ENCODE measurements at places on chromosomes 12 and 14.

- H3K27me3 ChIP-seq: no peaks in the 10 kb centered on the region
- no peak overlapping the region for H3K4me3 ChIP-seq
- H3K4me1 ChIP-seq: peaks cover 6% of the 10 kb centered on the region
- H3K27ac ChIP-seq: no peak overlapping the region
- no peak for DNase-seq
- no peaks in the 10 kb centered on the region for H3K36me3 ChIP-seq
Measured at GRCh38 chr12:27772328-27773049, 7.5 kb upstream of the KLHL42 start.

- H3K4me3 ChIP-seq: no peak overlapping the region
- DNase-seq: no peak
- peaks cover 5% of the 10 kb centered on the region for H3K36me3 ChIP-seq
Measured at GRCh38 chr12:31736472-31736871, 7.7 kb upstream of the AMN1 start.

DNA sequence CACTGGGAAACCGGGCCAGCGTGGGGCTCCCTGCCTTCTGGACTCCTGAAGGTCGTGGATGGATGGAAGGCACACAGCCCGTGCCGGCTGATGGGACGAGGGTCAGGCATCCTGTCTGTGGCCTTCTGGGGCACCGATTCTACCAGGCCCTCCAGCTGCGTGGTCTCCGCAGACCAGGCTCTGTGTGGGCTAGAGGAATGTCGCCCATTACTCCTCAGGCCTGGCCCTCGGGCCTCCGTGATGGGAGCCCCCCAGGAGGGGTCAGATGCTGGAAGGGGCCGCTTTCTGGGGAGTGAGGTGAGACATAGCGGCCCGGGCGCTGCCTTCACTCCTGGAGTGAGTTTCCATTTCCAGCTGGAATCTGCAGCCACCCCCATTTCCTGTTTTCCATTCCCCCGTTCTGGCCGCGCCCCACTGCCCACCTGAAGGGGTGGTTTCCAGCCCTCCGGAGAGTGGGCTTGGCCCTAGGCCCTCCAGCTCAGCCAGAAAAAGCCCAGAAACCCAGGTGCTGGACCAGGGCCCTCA lies 26.9 kb downstream of the HIP1R start:
- peaks cover 3% of the 10 kb centered on the region for H3K4me1 ChIP-seq
- peaks cover 41% of the 10 kb centered on the region for H3K36me3 ChIP-seq
- DNase-seq: no peak
- no peak overlapping the region for H3K27ac ChIP-seq
- no peak overlapping the region for H3K4me3 ChIP-seq

DNA sequence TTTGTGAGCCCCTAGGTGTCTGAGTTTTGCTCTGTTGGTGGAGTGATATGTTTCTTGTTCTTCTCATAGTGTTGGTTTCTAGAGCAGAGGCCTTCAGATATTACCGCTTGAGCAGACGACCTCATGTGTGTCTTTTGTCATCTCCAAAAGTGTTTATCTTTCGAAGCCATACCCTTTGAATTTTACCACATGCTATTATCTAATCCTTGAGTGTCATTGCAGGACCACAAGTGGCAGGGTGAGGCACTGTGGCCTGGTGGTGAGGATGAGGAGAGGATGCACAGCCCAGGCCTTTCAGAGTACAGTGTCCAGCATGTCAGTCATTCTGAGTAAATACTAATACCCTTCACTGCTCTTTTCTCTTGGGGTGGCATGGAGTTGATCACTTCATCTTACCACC lies 57.2 kb upstream of the CISTR start:
- peaks cover 14% of the 10 kb centered on the region for H3K27me3 ChIP-seq
- peaks cover 1% of the 10 kb centered on the region for H3K36me3 ChIP-seq
- H3K4me1 ChIP-seq: no peaks in the 10 kb centered on the region
- H3K27ac ChIP-seq: no peak overlapping the region
- DNase-seq: no peak

DNA sequence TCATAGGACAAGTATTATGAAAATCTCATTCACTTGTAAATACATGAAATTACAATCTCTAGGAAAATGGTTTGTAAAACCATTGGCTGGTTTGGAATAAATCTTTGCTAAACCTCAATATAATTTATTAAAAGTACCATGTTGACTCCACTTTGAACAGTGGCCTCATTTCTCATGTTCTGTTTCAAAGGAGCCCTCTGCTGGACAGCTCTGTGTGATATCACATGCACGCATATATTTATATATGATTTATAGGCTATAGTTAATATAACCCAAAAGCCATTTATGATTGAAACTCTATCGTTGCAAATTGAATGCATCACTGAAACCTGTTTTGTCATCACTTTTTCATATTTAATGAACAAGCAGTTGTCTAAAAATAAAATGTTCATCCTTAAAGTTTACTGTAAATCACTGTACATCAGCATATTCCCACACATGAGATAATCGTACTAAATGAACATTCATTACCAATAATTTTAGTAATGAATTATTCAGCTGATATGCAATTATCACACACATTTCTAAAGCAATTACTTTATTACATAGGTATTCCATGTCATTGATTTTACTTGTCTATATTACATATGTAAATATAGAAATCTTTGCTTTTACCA lies 493.8 kb downstream of the NPAS3 start:
- H3K27me3 ChIP-seq: no peaks in the 10 kb centered on the region
- no peak for DNase-seq
- H3K4me3 ChIP-seq: no peak overlapping the region
- H3K36me3 ChIP-seq: no peaks in the 10 kb centered on the region
- no peak overlapping the region for H3K27ac ChIP-seq
